ENCODE measurements at places on chromosomes 3 and 15.

DNA sequence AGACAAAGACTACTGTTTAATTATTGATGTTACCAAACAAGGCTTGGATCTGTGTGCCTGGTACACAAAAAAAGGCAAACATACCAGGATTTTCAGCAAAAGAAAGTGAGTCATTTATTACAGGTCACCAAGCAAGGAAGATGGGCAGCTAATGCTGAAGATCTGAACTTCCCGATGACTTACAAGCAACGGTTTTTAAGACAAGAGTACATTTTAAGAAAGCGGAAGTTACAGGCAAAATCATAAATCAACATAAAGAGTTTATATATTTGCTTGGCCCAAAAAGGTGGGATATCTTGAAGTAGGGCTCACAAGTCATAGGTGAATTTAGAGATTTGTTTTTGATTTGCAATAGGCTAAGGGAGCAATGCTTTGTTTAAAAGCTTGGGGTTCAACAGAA is 125.4 kb upstream of the SPATA16 start:
- DNase-seq: no peak
- no peaks in the 10 kb centered on the region for H3K4me1 ChIP-seq
- no peaks in the 10 kb centered on the region for H3K36me3 ChIP-seq
- no peak overlapping the region for H3K4me3 ChIP-seq
- H3K27me3 ChIP-seq: no peaks in the 10 kb centered on the region

DNA sequence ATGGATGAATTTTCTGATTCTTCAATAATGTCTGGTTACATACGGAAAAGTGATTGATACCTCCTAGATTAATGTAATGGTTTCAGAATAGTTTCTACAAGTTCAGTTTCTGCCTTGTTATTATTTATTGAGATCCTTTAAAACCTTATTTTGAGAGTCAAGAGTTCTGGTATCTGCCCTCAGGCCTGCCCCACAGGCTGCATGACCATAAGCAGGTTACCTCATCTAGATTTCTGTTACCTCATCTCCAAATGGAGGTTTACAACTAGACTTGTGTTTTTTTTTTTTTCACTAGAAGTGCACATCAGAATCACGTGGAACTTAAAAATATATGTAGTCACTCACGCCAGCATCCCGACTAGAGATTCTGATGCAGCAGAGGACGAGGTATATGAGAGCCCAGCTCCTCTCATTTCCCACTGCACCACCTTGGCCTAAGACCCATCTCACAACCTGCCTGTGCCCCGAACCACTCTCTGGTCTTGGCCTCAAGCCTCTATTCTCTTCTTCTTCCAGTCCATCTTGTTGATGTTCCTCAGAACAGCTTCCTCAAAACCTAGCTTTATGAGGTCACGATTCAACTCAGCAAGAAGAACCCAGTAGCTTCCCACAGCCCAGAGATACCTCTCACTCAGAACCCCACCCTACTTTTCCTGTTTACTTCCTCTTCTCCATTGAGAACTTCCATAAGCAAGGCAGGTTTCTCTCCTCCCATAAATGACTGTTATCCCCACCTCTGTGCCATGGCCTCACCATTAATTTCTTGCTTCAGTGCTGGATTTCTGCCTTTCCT is 353.4 kb downstream of the CHST2 start:
- H3K36me3 ChIP-seq: no peaks in the 10 kb centered on the region
- H3K4me1 ChIP-seq: no peaks in the 10 kb centered on the region
- H3K27me3 ChIP-seq: no peaks in the 10 kb centered on the region
- no peak overlapping the region for H3K4me3 ChIP-seq

- no peaks in the 10 kb centered on the region for H3K27me3 ChIP-seq
- peaks cover 7% of the 10 kb centered on the region for H3K4me1 ChIP-seq
- H3K36me3 ChIP-seq: no peaks in the 10 kb centered on the region
- DNase-seq: no peak
- no peak overlapping the region for H3K4me3 ChIP-seq
These were observed 184.2 kb upstream of the PDZRN3 start for GRCh38 chr3:73808862-73809509.

DNA sequence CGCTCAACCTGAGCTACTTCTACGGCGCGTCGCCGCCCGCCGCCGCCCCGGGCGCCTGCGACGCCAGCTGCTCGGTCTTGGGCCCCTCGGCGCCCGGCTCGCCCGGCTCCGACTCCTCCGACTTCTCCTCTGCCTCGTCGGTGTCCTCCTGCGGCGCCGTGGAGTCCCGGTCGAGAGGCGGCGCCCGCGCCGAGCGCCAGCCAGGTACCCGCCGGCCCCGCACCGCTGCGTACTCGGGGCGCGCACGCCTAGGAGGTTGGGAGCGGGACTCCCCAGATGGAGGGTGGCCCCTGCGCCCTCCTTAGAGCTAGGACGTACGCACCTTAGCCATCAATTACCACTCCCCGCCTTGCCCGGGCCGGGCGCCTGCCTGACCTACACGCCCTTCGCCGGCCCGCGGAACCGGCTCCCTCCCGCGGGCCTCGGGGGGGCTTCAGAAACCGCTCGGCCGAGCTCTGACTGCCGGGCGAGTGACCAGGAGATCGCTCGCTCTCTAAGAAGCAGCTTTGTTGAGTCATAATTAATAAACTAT is 466 bp downstream of the NFKBIZ start:
- H3K36me3 ChIP-seq: peaks cover 31% of the 10 kb centered on the region
- H3K4me1 ChIP-seq: no peaks in the 10 kb centered on the region
- DNase-seq: no peak

DNA sequence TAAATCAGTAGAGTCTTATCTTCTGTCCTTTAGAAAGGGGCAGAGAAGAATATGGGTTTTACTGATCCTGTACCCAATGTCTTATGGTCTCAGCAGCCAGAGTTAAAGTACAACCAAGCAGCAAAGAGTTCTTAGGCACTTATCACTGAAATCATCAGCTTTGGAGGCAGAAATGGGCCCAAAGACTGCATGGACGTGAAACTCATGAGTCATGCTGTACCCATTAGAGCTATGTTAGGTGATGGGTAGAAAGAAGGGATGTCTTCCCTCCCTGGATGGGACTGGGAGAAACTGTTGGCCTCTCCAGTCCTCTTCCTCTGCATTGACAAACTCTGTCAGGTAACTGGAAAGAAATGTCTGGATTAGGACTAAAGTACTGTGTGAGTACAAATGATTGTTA is 63.4 kb downstream of the EOMES start:
- H3K36me3 ChIP-seq: no peaks in the 10 kb centered on the region
- H3K27ac ChIP-seq: no peak overlapping the region
- H3K27me3 ChIP-seq: no peaks in the 10 kb centered on the region
- no peak overlapping the region for H3K4me3 ChIP-seq

DNA sequence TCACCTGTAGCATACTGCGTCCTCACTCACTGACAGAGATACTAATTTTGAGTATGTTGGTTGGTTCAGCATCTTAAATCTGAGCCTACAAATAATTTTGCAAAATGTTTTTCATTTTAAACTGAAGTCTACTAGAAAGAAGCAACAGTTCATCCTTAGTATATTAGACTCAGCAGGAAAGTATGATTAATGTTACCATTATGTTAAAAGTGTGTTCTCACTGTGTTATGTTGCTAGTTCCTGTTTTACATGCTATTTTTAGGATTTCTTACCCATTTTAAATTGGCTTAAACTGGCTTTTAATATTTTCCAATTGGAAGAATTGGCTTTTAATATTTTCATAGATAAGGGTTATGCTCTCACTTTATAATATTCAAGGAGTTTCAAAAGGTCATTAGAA is 25.7 kb downstream of the ACKR4 start:
- no peak overlapping the region for H3K4me3 ChIP-seq
- no peak for DNase-seq
- H3K27ac ChIP-seq: no peak overlapping the region
- no peaks in the 10 kb centered on the region for H3K4me1 ChIP-seq
- peaks cover 28% of the 10 kb centered on the region for H3K36me3 ChIP-seq

DNA sequence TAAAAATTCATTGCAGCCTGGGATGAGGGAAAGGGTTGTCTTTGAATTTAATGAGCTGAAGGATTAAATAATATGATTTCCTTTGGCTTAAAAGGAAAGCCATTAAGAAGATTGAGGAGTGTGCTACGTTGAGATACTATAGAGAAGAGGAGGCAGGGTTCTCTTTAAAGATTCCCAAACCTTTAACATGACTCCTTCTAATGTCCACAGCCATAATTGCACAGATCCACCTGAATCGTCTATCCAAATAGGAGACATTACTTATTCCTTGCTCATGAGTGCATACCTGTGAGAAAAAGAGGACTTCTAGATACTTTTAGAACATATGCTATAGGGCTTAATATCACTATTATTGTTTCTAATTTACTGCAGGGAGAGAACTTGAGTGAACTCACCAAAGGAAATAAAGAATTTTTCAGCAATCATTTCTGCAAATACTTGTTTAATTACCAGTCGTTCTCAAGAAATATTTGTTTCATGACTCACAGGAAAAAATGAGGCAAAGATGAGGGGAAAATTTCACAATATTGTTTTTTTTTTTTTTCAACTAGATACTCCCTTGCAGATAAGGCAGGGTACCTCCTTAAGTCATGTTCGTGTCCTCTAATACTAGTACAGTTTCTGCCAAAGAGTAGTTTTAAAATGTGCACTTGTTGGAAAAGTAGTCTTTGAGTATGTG is 8.9 kb upstream of the SUCNR1 start:
- no peaks in the 10 kb centered on the region for H3K36me3 ChIP-seq
- H3K4me3 ChIP-seq: no peak overlapping the region
- H3K4me1 ChIP-seq: no peaks in the 10 kb centered on the region
- H3K27me3 ChIP-seq: no peaks in the 10 kb centered on the region

GRCh38 chr15:85007741-85008397 is 26.2 kb downstream of the PDE8A start:
- H3K27me3 ChIP-seq: no peaks in the 10 kb centered on the region
- DNase-seq: no peak
- H3K36me3 ChIP-seq: no peaks in the 10 kb centered on the region
- no peak overlapping the region for H3K4me3 ChIP-seq
- H3K4me1 ChIP-seq: no peaks in the 10 kb centered on the region
- H3K27ac ChIP-seq: peak overlapping the region; percentile 37

GRCh38 chr15:101637038-101637437 is 15.1 kb downstream of the TM2D3 start:
- no peak overlapping the region for H3K27ac ChIP-seq
- H3K4me1 ChIP-seq: no peaks in the 10 kb centered on the region
- H3K27me3 ChIP-seq: no peaks in the 10 kb centered on the region

GRCh38 chr3:14487086-14487485 is 53.1 kb downstream of the GRIP2 start:
- no peak overlapping the region for H3K4me3 ChIP-seq
- H3K36me3 ChIP-seq: peaks cover 17% of the 10 kb centered on the region
- H3K4me1 ChIP-seq: peaks cover 17% of the 10 kb centered on the region
- H3K27me3 ChIP-seq: no peaks in the 10 kb centered on the region
- DNase-seq: no peak

DNA sequence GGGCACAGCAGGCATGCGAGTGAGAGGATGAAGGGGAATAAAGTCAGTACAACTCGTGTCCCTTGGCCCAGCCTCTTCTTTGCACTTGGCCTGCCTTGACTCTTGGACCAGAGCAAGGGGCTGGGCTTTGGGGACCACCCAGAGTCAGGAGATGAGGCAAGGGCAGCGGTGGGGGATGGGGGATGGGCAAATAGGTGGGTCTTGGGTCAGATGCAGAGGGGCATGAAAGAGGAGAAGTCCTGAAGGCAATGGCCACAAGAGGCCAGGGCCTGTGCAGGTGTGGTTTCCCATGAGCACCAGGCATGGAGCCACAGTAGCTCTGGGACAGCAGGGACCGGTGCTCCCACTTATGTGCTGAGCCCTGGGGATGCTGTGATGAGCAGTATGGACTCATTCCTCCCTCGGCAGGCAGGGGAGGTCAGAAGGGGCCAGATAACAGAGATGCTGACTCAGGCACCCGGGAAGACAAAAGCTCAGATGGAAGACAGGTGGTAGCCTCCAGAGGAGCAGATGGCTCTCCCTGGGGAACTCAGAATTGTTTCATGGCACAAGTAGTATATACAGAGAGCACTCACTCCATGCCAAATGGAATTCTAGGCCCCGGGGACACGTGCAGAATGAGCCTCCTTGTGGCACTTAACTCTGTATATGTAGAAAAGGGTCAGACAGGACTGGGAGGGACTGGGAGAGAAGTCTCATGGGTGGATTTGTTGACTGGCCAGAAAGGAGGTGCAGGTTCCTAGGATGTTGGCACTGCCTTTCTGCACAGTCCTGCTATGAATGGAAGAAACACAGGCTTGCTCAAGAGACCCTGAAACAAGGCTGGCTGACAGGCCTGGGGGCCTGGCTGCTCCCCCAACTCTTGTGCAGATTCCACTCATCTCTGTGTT is 14.3 kb downstream of the ZBTB47 start:
- no peaks in the 10 kb centered on the region for H3K27me3 ChIP-seq
- peaks cover 29% of the 10 kb centered on the region for H3K4me1 ChIP-seq
- H3K27ac ChIP-seq: peak overlapping the region; percentile 82
- H3K36me3 ChIP-seq: no peaks in the 10 kb centered on the region
- H3K4me3 ChIP-seq: no peak overlapping the region

DNA sequence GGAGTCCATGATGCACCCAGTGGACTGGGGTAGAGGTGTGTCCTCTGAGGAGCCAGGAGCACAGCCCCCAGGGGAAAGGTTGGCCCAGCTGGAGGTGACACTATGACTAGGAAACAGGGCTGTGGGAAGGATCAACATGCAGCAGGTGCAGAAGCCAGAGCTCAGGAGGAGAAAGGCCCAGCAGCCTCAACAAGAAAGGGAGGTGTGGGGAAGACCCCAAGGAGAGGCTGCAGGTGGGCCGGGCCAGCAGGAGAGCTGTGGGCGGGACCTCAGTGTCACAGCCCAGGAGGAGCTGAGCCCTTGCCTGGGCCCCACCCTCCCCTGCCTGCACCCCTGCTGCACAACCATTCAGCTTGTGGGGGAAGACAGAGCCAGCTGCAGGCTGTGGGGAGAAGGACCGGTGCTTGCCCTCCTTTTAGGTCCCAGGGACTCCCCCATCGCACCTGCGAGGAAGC is 18.4 kb upstream of the KLF13 start:
- H3K36me3 ChIP-seq: no peaks in the 10 kb centered on the region
- no peak overlapping the region for H3K4me3 ChIP-seq
- H3K4me1 ChIP-seq: no peaks in the 10 kb centered on the region
- H3K27me3 ChIP-seq: no peaks in the 10 kb centered on the region

- H3K27ac ChIP-seq: no peak overlapping the region
- H3K4me1 ChIP-seq: no peaks in the 10 kb centered on the region
- H3K27me3 ChIP-seq: no peaks in the 10 kb centered on the region
- H3K36me3 ChIP-seq: no peaks in the 10 kb centered on the region
These were observed 8.3 kb downstream of the SLC9A9 start for GRCh38 chr3:143839980-143840379.

DNA sequence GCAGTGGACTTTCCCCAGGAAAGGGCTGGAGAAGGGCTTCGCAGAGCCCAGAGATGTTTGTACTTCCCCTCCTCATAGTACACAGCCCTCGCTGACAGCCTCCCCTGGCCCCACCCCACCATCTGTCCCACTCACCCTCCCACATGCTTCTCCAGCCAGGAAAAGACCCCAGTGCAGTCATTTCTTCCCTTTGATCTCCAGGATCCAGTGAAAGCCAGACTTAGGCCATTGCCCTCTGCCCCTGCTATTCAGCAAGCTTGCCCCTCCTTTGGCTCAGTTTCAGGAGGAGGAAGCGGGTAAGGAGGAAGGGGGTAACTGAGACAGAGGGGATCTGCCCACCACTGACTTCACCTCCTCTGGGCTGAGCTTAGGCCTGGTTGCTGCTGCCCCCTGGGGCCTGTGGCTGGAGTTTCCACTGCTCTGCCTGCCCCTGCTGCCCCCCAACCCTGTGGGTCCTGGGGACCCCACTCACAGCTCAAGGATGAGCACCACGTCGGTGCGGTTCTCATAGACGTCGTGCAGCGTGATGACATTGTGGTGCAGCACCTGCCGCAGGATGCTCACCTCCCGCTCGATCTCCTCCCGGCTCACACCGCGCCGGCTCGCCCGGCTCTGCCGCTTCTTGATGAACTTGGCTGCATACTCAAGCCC is 63.1 kb downstream of the DAPK2 start:
- peak overlapping the region; percentile 80 for H3K27ac ChIP-seq
- H3K4me3 ChIP-seq: no peak overlapping the region
- no peaks in the 10 kb centered on the region for H3K4me1 ChIP-seq
- peak; percentile 43 for DNase-seq
